ENCODE measurements at places on chromosomes 3 and 15. TPM values are rescaled to one million over a fixed set of nuclear protein-coding genes. Genes with fewer than 3 reads are reported as not detected.

Gene DAZL
- 0.12 TPM for polyA plus RNA-seq

Gene FRMD5
- 0.93 TPM for polyA plus RNA-seq

Gene ATP13A5
- not detected for polyA plus RNA-seq

Gene CHRNA3
- polyA plus RNA-seq: 0.23 TPM

Gene RPUSD2
- polyA plus RNA-seq: 10.8 TPM

Gene RPP25
- 16.1 TPM for polyA plus RNA-seq

Gene SLC9C1
- 0.07 TPM for polyA plus RNA-seq

Gene KY
- not detected for polyA plus RNA-seq

Gene PARP15
- 1.2 TPM for polyA plus RNA-seq

Gene EPHB3
- 1.8 TPM for polyA plus RNA-seq

Gene EPHB1
- 0.29 TPM for polyA plus RNA-seq

Gene ADCY5
- polyA plus RNA-seq: 1.4 TPM

Gene BNC1
- not detected for polyA plus RNA-seq

Gene HIGD2B
- not detected for polyA plus RNA-seq

Gene CSPG4
- polyA plus RNA-seq: 0.60 TPM

Gene CPN2
- not detected for polyA plus RNA-seq

Gene PLSCR5
- not detected for polyA plus RNA-seq

Gene THAP10
- 2.5 TPM for polyA plus RNA-seq

Gene CCK
- not detected for polyA plus RNA-seq

Gene GPR27
- not detected for polyA plus RNA-seq

Gene ERICH6
- not detected for polyA plus RNA-seq

Gene PRRT3
- 0.60 TPM for polyA plus RNA-seq

Gene MYO5C
- 12.0 TPM for polyA plus RNA-seq

Gene CACNA2D2
- polyA plus RNA-seq: 0.60 TPM

Gene FBXO40
- under 0.01 TPM for polyA plus RNA-seq

Gene SHF
- polyA plus RNA-seq: 3.5 TPM

Gene AADACL2
- not detected for polyA plus RNA-seq

Gene ISG20
- polyA plus RNA-seq: 153 TPM

Gene MUSTN1
- 11.1 TPM for polyA plus RNA-seq

Gene WDR72
- 3.6 TPM for polyA plus RNA-seq

Gene TM4SF1
- polyA plus RNA-seq: 38.4 TPM

Gene GOLGA8N
- polyA plus RNA-seq: 0.46 TPM

Gene AGTR1
- 1.2 TPM for polyA plus RNA-seq

Gene SLC24A5
- not detected for polyA plus RNA-seq

Gene CKMT1A
- 64.3 TPM for polyA plus RNA-seq

Gene SSUH2
- 4.4 TPM for polyA plus RNA-seq

Gene GP9
- polyA plus RNA-seq: not detected

Gene LIPC
- 1.8 TPM for polyA plus RNA-seq

Gene NOX5
- polyA plus RNA-seq: not detected

Gene GPR171
- polyA plus RNA-seq: 8.9 TPM

Measured in sigmoid colon (tissue), 7 donors.